ENCODE measurements at places on chromosomes 12 and 14.
A peak's percentile ranks its signal among the peaks of the same experiment; 100 is the strongest.

GRCh38 chr12:41365653-41366171 is 177.6 kb downstream of the PDZRN4 start:
- peak; percentile 91 for DNase-seq

- no peak for DNase-seq
Measured at GRCh38 chr12:13347241-13348043, 150.9 kb downstream of the EMP1 start.

GRCh38 chr14:93128725-93129459 is 13.2 kb upstream of the ITPK1 start:
- no peak for DNase-seq

DNA sequence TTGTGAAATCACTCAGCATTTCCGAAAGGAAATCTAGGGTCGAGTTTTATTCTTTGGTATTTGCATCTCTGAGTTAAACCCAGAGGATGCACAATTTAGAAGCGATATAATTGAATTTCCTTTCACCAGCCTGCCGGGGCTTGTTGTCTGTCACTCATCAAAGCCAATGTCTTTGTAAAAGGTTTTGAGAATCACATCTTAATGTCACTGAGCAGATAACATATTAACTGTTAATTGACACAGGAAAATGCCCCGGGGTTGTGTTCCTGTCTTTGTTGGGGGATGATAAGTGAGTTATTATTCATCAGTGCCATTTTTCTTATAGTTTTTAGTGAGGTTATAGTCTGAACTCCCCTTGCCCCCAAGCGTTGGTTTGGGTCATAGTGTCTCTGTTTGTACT is 73.4 kb downstream of the DUSP6 start:
- DNase-seq = no peak

DNA sequence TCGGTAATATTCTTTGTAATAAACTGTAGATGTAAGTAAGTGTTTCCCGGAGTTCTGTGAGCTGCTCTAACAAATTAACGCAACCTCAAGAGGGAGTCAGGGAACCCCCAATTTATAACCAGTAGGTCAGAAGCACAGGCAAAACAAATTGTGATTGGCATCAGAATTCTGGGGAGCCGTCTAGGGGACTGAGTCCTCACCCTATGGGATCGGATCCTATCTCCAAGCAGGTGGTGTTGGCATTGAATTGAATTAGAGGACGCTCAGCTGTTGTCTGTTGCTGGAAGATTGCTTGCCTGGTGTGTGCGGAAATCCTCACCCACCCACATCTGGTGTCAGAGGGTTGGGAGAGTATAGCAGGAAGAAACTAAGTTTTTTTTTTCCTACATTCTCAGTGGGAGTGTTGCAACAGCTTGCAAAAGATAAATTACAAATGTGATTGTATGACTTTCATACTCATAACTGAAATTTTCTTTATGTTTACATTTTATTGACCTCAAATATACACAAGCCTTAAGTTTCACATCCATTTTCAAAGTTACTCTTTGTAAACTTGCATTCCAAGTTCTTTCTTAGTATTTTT is 5.5 kb downstream of the TMEM52B start:
- no peak for DNase-seq

DNA sequence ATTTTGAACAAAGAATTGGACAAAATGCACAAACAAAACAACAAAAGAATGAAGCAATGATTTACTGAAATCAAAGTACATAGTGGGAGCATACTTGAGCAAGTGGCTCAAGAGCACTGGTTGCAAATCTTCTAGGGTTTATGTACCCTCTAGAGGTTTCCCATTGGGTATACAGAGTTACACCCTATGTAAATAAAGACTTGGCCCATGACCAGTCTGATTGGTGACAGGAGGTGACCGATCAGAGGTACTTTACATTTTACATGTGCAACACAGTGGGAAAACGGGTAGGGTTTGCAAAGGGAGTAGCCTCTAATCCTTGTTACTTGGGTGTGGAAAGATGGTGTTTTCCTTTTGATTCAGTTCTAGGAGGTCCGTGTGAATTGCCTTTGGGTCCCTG is 10.6 kb upstream of the FAM181A start:
- DNase-seq = no peak

DNA sequence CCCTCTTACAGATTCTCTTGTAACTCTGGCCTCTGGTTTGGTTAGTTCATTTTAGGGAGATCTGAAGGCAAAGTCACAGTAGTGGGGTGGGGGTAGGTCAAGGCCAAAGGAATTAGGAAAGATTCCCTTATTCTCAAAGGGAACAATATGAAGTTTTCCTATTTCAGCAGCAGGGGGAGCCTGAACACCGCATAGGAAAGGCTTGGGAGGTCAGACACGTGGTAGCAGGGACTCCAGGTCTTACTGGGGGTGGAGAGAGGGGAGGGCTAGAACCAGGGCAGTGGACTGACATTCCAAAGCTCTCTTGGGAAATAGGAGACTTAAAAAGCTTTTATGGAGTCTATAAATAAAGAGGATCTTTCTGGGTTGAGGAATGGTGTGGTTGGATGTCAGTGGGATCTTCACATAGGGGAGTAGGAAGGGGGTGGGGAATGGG is 1.3 kb downstream of the ZC3H10 start:
- DNase-seq = peak; percentile 71

DNA sequence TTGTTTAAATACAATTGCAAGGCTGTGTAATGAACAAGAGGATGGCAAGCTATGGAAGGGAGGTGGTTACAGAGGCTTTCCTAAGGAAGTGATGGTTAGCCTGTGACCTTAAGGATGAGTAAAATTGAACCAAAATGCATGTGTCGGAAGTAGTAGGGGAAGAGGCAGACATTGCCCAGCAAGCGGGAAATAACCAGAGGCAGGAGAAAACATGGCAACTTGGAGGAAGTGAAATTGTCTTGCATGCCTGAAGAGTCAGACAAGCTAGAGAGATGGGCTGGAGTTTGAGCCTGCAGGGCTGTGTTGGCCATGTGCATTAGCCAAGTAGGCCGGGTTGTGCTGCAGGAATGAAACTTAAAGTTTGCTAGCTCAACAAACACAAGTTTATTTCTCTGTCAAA is 96.2 kb downstream of the BTG1 start:
- DNase-seq = no peak

DNA sequence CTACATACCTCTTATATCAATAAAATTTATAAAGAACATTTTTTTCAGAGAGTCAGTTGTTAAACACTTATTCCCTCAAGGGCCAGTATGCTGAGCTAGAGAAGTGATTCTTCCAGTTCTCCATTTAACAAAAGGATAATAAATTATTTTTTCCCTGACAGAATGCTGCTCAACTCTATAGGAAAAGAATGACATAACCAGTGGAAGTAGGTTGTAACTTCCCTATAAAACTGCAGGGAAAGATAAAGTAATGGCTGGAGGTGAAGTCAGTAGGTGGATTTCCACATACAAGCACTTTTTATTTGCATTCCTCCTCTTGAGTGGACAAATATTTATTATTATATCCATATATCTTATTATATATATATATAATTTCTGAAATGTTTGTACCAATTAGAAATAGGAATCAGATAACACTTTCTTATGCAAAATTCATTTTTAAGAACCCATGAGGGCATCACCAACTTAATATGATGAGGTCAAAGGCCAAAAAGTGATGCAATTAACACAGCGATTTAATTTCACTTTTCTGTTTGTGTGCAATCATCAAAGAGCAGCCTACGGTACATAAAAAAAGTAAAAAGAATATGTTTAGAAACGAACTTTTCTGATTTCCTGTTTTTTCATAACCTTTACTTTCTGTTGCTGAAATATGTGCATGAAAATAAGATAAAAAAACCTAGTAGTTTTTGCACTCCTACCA is 175.3 kb downstream of the PRKD1 start:
- no peak for DNase-seq

GRCh38 chr14:59699442-59699841 is 122.8 kb upstream of the CCDC175 start:
- no peak for DNase-seq

DNA sequence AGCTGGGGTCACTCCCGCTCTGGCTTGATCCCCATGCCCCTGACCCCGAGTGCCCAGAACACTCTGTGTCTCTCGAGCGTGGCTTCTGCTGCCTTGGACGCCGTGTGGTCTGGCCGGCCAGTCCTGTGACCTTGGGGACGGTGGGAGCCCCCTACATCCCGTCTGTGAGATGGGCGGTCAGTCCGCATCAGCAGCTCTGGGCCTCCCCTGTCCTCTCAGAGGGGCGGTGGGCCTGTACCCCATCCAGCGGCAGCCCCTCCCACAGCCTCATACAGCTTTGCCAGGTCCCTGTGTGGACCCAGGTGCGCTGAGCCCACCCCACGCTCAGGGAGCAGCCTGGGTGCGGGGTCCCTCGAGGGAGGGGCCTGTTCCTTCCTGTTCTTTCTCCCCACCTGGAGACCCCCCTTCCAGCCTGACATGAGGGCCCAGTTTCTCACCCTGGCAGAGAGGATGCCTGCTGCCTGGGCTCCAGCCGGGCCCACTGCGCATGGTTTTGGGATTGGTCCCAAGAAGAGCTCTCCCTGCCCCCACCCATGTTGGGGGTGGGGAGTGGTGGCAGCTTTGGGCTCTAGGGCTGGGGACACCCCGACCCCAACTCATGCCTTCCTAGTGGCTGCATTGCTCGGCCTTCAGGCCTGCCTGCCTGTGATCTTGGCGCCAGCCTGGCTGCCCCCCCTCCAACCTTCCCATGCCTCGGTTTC is 1.5 kb downstream of the MTA1 start:
- no peak for DNase-seq

GRCh38 chr12:2514038-2514340 is 280.8 kb upstream of the FKBP4 start:
- DNase-seq = no peak

GRCh38 chr14:59509101-59509500 is 24.8 kb downstream of the JKAMP start:
- DNase-seq = no peak

GRCh38 chr12:121803861-121804416 is at the start of gene SETD1B:
TSS of gene SETD1B (plus strand) at chr12:121804009. CDS start at chr12:121804738, 729 bp downstream.
- no peak for DNase-seq

- DNase-seq = peak; percentile 29
Measured at GRCh38 chr12:84842406-84843013, 70.1 kb downstream of the SLC6A15 start.

DNA sequence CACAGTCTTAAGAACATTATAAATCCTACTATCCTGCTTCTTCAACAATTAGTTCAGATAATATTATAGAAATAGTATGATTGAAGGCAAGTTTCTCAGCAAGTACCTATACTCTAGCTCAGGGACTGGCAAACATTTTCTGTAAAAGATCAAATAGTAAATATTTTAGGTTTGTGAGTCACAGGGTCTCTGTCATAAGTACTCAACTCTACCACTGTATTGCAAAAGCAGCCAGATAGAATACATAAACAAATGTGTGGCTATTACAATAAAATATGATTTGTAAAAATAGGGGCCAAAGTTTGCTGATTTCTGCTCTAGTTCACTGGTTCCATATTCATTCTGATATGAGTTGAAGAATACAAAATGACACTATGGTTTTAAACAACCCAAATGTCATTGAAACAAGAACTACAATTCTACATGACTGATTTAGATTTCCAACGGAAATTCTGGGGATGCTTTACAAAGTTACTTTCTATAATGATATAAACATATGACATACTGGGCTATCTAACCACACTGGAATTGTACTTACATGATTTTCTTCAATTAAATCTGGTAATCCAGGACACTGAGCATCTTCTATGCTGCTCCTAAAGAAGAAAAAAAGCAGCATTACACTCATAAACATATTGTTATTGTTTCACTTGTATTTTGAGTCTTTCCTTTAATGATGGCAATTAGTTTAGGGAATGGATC is 23.2 kb downstream of the LGALS3 start:
- DNase-seq = no peak

DNA sequence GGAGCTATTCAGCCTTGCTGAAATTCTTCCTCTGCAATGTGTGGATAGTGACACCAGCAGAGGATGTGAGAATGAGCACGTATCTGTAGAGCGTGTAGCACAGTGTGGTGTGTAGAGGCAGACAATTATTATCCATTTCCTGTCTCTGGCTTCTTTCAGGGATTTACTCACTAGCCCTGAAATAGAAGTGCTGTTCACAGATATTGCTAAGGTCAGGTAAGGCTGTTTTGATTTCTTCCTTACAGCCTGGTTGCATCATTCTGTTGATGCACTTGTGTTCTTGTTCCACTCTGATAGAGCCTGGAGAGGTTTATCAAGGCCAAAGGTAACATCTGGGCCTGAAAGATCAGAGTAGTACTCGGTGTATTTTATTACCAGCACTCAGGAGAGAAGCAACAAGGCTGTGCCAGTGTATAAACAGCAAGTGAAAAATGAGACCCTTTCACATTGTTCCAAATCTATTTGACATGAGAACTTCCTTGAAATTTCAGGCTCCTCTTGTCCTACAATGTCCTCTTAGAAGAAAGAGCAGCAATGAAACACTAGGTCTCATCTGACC is 16.7 kb downstream of the ARG2 start:
- no peak for DNase-seq

DNA sequence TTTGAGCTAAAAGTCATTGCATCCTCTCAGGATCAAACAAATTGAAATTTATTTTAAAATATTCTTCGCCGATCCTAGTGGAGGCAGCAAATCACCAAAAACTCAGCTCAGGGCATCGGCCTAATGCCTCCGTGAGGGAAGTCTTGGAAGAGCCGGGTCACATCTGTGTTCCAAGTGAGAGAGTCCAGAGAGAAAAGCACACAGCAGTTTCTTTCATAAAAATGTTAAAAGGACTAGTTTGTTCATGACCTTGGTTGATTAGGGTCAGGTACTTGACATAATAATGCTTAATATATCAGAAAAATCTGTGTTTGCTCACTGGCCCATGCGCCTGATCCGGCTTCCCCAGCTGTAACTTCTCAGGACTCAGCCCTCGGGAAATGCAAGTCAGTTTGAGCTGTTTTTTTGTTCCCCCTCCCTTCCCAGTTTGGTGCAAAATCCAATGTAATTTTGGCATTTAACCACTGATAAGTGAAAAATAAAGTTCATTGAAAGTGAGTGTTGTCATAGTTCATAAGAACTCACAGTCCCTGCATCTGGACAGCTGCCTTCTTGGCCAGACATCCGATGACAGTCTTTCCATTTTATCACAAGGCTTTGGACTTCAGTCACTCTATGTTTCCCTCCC is 161.7 kb downstream of the CAND1 start:
- DNase-seq = no peak

GRCh38 chr12:88227263-88227662 is 85.2 kb downstream of the TMTC3 start:
- DNase-seq = no peak

All from NCI-H1930 (cell line).